ENCODE measurements at places on chromosomes 4 and X. TPM values are rescaled to one million over a fixed set of nuclear protein-coding genes. Genes with fewer than 3 reads are reported as not detected.
A peak's percentile ranks its signal among the peaks of the same experiment; 100 is the strongest.

Gene PPARGC1A
- 5.8 TPM for total RNA-seq

Gene HELT
- total RNA-seq: not detected

Gene ATP2B3
- total RNA-seq: 0.13 TPM

Gene STOX2
- 13.2 TPM for total RNA-seq

- no peak for ATAC-seq
These were observed 18.4 kb upstream of the TBC1D1 start for GRCh38 chr4:37872310-37872988.

DNA sequence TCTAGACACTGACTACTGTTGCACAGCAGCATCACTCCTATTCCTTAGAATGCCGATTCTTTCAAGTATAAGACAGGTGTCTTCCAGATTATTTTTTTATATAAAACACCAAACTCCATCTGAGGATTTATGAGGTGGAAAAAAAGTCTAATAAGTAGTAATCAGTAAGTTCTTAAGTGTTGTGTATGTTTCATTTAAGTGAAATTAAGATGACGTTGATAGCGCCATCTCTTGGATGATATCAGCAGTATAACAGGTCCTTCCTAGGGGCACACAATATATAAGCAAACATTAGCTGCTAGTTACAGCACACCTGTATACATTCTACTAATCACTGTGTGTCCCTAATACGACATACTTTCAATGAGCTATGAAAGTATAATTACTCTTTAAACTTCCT, 99.6 kb upstream of the STS start:
- ATAC-seq: no peak

DNA sequence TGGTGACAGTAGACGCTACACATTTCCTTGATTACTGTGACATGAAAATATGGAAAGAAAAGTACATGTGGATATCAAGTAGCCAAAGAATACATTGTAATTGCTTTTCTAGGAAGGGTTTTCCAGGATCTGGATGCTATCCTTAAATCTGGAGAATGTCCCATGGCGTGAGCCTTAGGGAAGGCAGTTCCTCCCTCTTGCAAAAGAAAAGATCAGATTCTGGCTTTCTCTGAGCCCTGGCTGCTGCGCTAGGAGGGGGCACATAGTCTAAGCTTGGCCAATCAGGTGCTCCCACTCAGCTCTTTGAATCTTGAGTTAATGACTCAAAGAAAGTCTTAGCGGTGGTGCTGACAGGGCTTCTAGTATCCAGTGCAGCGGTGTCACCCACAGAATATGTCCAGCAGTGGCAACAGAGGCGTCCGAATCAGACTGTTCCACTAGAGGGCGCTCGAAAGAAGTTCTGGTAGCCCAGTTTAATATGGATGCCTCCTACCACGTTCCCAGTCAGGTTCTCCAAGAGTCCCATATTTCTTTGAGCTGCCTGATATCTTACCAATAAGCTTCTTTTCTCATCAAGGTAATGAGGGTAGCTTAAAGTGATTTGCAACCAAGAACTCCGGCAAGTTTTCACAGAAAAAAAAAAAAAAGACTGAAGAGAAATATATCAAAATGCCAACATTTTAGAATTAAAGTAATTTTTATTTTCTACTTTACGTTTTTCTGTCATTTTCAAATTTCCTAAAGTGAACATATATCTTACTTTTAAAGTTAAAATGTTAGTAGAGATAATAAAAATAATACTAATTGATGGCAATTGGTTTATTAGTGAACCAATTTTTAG, 213.4 kb upstream of the S100G start:
- ATAC-seq: peak; percentile 68

DNA sequence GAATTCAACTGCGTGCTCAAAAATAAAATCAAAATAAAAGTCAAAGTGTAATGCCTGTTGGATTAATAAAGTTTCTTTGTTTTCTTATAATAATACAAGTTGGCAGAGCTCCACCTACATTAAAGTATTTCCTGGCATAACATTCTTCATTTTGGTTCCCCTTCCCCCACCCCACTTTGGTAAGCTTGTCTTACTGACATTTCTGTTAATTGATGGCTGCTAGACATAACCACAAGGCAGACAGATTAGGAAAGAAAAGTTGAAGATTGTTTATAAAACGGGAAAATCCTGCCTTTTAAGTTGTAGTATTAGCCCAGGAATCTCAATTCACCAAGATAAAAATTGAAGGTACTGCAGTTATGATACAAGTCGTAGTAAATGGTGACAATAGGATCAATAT, 246.5 kb upstream of the RPS6KA3 start:
- no peak for ATAC-seq

GRCh38 chrX:111728096-111728495, 47.1 kb downstream of the ALG13 start:
- ATAC-seq: no peak

GRCh38 chr4:151921386-151921785, 160.6 kb upstream of the GATB start:
- ATAC-seq: no peak

GRCh38 chrX:40385682-40386081, 195.1 kb upstream of the ATP6AP2 start:
- no peak for ATAC-seq

DNA sequence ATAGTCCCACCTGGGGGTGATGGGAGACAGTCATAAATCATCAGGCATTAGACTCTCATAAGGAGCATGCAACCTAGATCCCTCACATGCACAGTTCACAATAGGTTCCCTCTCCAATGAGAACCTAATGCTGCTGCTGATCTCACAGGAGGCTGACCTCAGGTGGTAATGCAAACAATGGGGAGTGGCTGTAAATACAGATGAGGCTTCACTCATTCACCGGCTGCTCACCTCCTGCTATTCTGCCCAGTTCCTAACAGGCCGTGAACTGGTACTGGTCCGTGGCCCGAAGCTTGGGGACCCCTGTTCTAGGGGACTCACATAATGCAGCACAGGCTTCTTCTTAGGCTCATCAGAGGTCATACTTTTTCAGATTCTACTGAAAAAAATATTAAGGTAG, 625.9 kb upstream of the AGA start:
- no peak for ATAC-seq

GRCh38 chr4:100736641-100737451, 219.0 kb upstream of the EMCN start:
- peak; percentile 46 for ATAC-seq

DNA sequence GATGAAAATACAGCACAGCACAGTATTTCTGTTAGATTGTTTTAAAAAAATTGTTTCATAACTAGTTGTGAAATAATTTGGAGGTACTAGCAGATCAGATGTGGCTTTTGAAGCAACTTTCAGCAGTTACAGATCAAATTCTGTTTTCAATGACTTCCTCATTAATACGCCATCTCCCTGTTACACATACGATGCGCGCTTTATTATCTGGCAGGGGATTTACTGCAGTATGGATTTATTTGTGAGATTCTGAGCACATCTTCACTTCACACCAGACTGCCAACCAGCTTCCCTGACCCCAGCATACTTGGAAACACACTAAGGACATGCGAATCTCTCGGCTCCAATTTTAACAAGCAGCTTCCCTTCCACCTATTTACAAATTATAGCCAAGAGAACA, 235.5 kb upstream of the DIAPH2 start:
- ATAC-seq: no peak

GRCh38 chr4:10715696-10716095, 31.1 kb upstream of the CLNK start:
- ATAC-seq: no peak

Measured in gastroesophageal sphincter (tissue), 4 donors.